ENCODE measurements at places on chromosomes 7 and 10. TPM values are rescaled to one million over a fixed set of nuclear protein-coding genes. Genes with fewer than 3 reads are reported as not detected.

DNA sequence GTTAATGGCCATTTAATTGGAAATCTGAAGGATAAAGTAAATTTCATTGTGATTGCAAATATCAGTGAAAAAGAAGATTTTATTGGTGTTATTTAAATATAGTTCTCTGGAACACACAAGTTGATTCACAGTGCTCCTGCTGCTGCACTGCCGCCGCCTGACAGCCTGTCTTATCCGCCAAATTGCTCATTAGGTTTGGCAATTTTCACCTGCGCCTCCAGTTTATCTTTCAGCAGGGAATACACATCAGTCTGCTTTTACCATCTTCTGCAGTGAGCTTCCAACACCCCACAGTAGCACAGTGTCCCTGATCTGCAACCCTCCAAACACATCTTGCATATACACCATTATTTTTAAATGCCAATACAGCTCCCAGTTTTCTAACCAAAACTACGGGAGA, 308.3 kb downstream of the PARD3 start:
- DNase-seq = no peak

DNA sequence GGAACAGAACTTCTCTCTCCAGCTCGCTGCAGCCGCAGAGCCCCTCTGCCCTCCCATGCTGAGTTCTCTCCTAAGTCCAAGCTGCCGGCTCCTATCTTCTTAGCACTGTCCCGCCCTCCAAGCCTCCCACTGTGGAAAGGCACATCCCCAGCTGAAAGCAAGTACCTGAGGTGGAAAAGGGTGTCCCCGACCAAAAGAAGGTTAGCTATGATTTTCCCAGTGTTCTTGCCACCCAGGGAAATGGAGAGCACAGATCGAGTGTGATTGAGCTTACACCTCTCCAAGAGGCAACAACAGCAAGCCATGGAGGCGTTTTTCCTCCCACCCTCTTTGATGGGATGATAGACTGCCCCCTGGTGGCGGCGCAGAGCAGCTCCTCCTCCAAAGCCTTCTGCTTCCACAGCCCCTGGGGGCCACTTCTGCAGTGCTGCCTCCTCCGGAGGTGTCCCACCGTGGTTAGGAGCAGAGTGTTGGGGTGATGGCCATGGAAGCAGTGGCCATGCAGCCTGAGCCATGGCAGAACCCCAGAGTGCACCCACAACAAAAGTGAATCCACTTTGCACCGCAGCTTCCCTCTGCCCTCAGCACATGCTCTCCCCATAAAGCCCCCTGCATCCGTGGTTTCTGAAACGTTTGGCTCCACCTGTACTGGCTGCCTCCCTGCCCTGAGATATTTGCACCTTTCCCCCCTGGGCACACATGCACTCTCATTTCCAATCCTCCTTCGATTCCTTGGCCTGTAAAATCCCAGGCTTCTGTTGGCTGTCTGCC, 143.1 kb upstream of the STK17A start:
- DNase-seq = peak; percentile 61

The LOXL4 gene
- not detected for total RNA-seq

GRCh38 chr10:72875250-72876055, 18.1 kb upstream of the OIT3 start:
- no peak for DNase-seq

The C10orf90 gene
- not detected for total RNA-seq

The ADAM12 gene
- not detected for total RNA-seq

DNA sequence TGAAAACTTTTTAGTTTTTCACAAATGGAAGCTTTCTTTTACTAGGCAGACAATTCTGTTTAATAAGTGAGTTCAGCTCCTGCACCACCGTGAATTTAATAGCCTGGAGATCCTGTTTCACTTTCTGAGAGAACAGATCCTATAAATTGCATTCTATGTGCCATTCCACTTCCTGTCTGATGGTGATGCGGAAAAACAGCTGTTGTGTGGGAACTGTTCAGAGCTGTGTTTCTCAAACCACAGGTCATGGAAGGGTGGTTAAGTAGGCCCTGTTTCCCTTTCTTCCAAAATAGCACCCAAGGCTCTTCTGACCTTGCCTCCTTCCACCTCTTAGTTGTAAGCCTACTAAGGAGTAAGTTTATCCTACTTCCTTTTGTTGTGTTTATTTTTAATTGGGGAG, 97.2 kb upstream of the DKK1 start:
- DNase-seq = no peak

The FOXL3 gene
- not detected for total RNA-seq

GRCh38 chr7:42283553-42283952, 46.5 kb upstream of the GLI3 start:
- DNase-seq = no peak

DNA sequence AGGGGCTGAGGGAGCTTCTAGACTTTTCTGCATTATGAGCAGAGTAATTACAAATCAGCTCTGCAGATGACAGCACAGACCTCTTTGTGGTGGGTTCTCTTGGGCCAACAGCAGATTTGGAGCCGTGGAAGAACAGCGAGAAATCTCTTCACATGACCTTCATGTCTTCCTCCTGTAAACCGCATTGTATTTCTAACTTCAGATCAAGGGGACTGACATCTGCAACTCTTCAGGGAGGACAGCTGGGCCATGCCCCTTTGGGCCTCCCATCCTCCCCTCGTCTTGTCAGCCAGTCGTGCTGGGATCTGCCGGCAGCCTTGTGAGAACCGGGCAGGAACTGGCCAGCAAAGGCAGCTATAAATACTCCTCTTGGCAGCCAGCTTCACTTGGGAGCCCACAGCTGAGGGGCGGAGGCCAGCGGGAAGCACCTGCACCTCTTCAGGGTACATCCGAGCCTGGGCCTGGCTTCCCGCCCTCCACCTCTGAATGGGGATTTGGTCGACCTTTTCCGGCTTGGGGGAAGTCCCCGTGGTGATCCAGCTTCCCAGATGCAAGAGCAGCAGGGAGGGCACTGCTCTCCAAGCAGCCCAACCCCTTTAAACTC, 54.7 kb downstream of the STEAP1B start:
- DNase-seq = peak; percentile 2

DNA sequence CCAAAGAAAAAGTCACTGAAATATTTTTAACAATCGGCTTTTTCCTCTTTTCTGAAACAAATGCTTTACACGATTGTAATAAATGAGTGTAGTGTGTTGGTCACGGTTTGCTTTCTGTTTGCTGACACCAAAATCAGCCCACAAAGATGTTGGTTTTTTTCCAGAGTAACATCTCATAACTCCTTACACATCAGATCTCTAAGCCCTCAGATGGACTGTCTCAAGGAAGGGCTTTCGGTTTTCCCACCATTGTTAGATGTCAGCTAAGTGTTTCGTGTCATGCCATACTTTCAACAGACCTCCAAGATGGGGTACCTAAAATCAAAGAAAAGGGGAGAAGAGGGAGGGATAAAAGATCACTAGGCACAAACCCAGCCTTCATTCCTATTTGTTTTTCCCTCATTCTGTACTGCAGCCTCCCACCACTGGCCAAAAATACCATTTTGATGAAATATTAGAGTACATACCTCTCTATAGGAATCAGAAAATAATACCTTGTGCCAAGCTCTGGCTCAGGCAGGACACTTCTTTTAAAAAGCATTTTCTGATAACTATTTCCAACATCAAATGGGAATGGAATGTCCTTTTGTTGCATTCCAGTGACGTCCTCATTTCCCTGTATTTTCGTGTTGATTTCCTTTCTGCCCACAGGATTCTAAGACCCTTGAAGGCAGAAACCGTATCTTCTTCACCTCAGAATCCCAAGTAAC, 159.1 kb downstream of the DGKI start:
- no peak for DNase-seq

DNA sequence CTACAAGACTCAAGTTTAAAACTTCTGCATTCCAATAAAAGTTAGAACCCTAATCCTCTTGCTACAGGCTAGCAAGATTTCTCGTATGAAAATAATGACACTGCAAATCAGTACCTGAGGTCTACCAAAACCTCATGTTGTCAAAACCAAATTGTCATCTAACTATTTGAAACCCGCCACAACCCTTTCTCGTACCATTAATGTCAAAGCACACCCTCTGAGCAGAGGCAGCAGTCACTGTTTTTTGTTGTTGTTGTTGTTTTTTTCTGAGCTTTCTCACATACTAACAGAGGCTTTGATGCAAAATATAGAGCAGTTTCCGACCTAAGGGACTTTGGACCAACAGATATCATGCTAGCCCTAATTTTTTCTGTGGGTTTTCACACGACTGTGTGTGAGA, 563.9 kb upstream of the C7orf33 start:
- DNase-seq = no peak

DNA sequence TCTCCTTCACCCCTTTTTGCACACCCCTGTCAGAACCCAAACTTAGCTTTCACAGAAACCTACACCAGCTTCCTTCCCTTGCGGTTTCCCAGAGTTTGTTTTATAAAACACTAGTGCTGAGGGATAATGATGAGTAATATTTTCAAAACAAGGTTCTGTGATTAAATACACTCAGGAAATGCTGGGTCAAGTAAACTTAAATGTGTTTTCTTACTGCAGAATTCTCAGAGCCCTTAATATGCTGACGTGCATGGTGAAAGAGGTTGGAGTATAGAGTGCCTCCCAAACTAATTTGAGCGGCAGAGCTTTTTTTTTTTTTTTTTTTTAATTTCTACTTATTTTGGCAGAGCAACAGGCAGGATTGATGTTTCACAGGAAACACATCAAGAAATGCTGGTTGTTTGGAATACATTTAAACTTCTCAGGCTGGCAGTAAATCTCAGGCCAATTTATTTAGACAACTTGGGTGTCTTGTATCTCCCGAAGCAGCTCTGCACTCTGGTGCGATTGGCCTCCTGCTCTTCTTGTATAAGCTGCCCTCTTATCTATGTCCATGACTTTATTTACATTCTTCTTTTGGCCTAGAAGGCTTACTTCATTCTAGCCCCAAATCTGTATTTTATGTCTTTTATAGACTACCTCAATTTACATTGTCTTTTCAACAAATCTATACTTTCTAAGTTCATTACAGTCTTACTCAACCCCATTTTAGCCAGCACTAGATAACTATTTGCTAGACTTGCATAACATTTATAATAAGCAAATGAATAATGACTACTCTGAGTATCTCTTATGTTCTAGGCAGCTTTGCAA, 165.4 kb downstream of the BMPER start:
- DNase-seq = no peak

- DNase-seq = no peak
Observed at GRCh38 chr7:18520450-18521235, 25.1 kb downstream of the HDAC9 start.

GRCh38 chr7:2181077-2181854, 51.5 kb downstream of the MAD1L1 start:
- DNase-seq = no peak

- DNase-seq = no peak
Observed at GRCh38 chr7:2166625-2167280, 66.0 kb downstream of the MAD1L1 start.

- DNase-seq = no peak
Observed at GRCh38 chr7:70706698-70707097, 425.2 kb upstream of the GALNT17 start.

- DNase-seq = no peak
Observed at GRCh38 chr10:86288695-86289576, 77.7 kb downstream of the GRID1 start.

DNA sequence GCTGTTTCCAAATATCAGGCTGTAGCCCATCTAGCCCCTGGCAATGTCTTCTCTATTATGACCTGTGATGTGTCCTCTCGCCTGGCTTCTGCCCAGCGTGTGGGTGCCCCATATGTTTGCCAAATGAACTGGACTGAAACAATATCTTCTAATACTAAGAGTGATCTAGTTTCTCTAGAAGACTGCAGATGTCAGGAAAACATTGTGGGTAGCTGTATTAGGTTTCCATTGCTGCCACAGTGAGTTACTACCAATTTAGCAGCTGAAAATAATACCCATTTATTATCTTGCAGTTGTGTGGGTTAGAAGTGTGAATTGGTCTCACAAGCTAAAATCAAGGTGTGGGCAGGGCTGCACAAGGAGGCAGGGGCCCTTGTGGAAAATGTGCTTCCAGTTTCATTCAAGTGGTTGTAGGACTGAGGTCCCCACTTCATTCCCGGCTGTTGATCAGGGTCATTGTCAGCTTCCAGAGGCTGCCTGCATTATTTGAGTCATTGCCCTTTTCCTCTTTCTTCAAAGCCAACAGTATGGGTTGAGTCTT, 202.8 kb upstream of the BMPER start:
- DNase-seq = no peak

All from activated naive CD8-positive, alpha-beta T cell treated with anti-CD3 and anti-CD28 coated beads for 36 hours (primary cell).